ENCODE measurements at places on chromosomes 12 and 14.

GRCh38 chr12:117857632-117858612 lies 110.9 kb downstream of the KSR2 start:
- peak; percentile 46 for DNase-seq

GRCh38 chr12:104701756-104702155 lies 245.0 kb downstream of the CHST11 start:
- DNase-seq = no peak

DNA sequence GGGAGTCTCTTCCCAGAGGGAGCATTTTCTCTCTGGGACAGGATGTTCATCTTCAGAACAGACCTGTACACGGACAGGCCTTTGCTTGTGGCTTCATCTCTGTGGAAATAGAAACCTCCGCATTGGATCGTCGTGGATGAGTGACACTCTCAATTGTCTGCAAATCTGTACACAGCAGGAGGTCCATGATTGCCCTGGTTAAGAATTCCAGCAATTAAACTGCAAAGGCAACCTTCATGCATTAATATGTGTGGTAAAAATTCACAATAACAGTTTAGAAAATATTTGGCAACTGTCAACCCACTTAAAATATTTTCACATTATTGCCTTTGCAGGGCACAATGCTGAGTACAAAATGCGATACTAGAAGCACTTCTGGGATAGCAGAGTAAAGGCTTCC lies 149.8 kb upstream of the SFSWAP start:
- no peak for DNase-seq

DNA sequence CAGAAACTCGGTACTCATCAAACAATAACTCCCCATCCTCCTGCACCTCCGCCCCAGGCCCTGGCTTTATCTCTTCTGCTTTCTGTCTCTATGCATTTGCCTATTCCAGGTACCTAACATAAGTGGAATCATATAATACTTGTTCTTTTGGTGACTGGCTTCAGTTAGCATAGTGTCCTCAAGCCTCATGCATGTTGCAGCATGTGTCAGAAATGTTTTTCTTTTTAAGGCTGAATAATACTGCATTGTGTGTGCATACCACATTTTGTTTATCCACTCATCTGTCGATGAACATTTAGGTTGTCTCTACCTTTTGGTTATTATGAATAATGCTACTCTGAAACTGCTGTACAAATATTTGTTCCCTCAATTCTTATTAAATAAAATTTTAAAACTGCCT lies 117.1 kb downstream of the KICS2 start:
- DNase-seq = no peak

- no peak for DNase-seq
These were observed 100.9 kb upstream of the PARP11 start for GRCh38 chr12:3973973-3974644.

DNA sequence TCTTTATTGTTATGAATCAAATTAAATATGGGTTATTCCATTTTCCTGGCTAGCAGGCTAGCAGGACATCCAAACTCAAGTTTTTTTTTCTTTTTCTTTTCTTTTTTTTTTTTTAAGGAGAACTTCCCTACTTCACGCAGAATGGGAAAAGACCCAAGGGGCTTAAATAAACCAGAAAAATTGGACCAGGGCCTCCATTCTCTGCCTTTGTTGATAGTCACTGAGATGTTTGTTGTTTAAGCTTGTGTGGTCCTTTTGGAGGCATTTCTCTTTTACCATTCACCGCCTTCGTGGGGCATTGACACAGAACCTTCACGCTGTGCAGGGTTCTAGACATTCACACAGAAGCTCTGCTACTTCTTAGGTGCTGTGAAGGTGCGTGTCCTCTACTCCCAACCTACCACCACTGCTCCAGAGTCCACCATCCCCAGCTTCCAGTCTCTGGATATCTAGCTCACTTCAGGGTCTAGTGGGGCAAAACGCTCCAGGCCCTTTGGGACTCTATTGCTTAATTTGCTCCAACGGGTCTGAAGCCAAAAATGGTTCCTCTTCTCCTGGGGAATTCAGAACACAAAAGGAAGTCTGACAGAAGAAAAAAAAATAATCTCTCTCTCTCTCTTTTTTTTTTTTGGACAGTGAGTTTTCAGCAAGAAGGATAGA lies 301.3 kb downstream of the AEBP2 start:
- DNase-seq = no peak

DNA sequence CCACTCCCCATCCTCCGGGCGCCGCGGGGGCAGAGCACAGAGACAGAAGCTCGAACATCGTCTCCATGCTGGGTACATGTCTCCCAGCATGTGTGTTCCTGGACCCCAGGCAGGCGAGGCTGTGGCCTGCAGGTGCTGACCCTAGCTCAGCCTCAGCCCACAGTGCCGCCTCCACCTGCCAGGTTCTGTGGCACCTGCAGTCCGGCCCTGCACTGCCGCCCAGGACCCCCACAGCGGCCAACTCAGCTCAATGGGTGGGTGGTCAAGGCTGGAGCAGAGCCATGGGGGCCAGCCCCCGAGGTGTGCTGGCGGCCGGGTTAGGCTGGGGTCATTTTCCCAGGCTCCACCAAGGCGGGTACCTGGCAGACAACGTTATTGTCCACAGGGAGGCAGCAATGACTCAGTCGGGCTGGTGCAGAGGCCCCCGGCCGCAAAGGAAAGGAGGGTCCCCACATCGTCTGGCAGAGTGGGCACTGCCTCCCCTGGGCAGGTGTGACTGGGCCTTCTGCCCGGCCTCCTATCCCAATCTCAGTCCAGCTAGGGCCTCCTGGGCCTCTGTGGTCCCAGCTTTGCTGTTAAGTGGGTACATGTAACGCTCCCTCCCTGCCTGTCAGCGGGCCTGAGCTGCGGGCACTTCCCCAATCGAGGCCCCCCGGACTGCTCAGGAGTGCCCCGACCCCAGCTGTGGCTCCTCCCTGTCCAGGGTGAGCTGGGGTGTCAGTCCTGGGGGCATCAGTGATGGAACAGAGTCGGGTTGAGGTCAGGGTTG lies 20.2 kb upstream of the NUDT14 start:
- no peak for DNase-seq

DNA sequence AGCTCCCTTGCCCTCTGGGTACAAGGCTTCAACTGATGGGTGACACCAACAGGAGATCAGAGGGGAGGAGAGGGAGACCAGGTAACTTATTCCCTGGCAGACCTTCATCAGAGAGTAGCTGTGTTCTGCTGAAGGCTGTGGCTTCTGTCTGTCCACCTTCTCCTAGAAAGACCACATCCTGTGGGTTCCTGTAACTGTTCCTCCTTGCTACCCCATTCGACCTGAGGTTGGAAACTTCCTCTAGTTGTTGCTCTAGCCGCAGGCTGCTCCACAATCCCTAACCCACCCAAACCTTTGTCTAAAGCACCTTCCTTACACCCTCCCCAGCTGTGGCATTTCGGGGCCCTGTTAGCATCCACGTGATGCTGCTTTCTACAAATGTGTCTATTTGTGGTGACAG lies 454.2 kb downstream of the DPF3 start:
- DNase-seq = no peak

- DNase-seq = no peak
These were observed 573 bp downstream of the ARL6IP4 start for GRCh38 chr12:122981036-122981471.

DNA sequence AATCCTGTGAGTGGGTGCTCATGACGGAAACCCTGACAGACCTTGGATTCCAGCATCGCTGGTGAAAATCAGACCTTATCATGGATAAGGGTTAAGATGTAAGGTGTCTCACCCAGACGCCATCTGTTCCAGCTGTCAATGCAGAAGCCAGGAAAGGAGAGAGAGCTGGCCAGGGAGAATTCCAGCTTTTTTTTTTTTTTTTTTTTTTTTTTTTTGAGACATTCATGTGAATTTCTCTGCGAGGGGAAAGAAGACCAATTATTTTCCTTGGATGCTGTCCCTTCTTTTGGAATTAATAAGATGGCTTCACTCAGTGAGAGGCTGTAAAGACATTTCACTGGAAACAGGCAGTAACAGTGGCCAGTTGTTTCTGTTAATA lies 1.8 kb downstream of the TRAF3 start:
- no peak for DNase-seq

DNA sequence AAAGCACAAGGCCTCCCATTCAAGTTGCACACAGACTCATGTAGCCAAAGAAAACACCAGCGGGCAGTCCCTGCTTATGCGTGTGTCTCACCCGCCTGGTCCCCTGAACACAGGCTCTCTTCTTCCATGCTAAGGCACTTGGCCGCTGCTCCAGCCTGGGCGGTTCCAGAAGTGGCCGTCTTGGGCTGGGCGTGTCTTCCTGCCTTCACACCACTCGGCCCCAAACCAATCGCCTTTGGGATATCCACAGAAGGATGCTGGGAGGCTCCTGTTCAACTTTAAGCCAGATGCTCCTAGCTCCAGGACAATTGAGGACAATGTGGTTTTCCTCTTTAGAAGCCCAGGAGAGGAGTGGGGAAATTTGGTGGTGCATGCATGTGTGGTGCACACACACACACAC lies 2.2 kb downstream of the SCARB1 start:
- DNase-seq = peak; percentile 56

DNA sequence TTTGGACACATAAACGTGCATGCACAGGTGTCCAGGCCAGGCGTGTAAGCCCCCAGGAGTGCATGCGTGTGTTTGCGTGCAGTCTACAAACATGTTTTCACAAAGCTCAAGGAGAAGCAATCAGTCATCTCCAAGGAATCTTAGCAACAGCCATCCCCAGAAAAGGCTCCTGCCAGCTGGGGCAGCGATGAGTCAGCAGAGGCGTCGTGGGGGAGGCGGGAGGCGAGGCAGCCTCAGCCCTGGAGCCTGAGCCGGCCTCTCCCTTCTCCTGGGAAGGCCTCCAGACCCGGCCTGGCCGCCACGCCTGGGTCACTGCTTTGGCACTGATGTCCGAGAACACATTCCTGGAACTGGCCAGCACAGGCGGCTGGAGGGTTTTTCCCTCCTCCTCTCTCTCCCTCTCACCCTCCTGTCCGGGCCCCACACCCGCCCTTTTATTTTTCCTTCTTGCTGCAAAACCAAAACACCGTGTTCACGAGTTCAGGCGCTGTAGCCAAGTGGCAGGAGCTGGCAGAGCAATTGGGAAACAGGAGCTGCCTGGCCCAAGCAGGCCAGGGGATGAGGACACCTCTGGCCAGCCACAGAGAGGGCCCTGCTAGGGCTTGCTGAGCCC lies 92.7 kb downstream of the LRRC74A start:
- DNase-seq = peak; percentile 96

GRCh38 chr14:72856530-72857266 lies 37.2 kb downstream of the DPF3 start:
- DNase-seq = no peak

DNA sequence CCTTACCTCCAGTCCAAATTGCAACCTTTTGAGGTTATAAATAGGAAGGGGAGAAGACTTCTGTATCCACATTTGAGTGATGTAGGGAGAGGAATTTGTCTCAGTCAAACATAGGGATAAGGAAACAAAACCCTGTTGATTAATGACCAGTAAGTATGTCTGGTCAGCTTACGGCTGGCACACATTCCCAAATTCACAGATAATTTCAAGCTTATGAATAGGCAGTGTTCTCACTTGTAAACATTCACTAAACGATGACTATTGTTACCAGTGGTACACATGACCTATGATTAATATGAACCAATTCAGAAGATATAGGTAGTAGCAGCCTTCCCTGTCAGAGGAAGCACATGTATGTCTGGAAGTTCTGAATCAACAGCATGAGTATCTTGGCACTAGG lies 33.0 kb upstream of the SLC5A8 start:
- no peak for DNase-seq

DNA sequence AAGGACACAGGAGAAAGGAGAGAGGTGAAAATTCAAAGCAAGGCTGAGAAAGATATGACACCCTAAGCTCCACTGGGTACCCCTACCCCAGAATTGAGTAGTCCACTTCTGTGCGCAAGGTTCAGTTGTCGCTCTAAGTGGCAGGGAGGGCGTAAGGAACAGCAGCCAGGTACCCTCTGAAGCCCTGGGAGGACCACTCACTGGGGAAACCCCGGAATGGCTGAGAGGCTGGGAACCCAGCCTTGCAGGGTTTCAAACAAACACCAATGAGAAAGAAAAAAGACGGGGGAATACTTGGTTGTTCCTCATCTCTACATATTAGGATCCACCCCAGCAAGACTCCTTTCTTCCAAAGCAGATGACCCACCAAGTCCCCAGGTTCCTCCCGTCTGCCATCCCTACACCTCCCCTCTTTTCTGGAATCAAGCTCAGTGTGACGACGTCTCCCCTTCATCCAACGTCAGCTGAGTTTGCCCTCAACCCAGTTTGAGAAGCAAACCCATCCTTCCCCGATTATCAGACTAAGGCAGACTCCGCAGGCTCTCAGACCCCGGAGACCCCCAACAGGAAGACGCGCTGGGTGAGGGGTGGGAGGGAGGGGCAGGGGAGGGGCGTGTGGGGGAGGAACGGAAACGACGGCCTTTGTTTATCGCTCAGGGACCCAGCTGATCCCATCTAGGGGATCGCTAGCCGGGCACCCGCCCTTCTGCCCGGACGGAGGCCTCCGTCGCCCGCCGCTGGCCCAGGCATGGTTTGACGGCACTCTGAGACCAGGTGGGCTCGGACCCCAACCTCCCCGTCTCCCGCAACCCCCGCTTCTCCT lies 795 bp downstream of the LMBR1L start:
- no peak for DNase-seq

Measured in AG08395 (cell line).